Amygdala (tissue), 56 donors: ENCODE measurements at places on chromosomes 1 and 21.

GRCh38 chr1:228087771-228088251, 5.3 kb downstream of the ARF1 start:
- no peak for DNase-seq

GRCh38 chr1:33944846-33945245, 81.0 kb downstream of the HMGB4 start:
- DNase-seq, result no peak

GRCh38 chr1:222037720-222038119, 295.8 kb upstream of the DUSP10 start:
- DNase-seq, result no peak

DNA sequence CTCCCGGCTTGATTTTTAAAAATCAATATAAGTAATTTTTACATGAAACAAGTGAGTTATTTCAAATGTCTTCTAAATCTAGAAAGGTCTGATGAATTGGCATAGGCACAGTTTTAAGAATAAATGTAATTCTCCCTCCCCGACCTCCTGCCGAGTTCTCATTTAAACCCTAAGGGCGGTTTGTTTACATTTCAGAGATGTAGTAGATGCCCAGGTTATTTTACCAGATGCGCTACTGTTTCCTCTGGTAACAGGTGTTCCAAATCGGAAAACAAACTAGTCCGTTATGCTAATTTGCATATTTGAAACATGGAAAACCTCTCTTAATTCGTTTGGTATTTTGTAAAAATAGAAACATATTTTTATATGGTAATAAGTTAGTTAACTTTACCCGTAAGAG, 53.8 kb upstream of the CFAP126 start:
- no peak for DNase-seq

GRCh38 chr1:21854090-21854750, 42.2 kb downstream of the LDLRAD2 start:
- no peak for DNase-seq

DNA sequence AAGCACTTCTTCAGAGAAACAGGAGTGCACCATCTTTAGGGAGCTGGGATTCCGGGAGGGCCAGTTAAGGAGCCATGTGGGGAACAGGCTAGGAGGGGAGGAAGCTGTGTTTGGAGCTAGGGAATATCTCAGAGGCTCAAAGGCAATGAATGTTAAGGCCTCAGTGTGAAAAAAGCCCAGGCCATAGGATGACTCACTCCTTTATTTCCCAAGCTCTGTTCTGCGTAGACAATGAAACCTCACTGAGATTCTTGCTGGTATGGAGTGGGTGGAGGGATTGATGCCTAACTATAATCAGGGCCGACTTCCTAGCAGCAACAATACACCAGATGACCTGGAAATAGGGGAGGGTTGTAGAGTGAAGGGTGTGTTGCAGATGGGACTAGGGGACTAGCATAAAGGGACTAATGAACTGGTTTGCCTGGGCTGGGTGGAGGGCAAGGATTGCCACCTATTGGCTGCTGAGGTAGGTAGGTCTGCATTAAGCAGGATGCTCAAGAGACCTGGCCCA, 2.1 kb downstream of the GNAT2 start:
- DNase-seq, result no peak

DNA sequence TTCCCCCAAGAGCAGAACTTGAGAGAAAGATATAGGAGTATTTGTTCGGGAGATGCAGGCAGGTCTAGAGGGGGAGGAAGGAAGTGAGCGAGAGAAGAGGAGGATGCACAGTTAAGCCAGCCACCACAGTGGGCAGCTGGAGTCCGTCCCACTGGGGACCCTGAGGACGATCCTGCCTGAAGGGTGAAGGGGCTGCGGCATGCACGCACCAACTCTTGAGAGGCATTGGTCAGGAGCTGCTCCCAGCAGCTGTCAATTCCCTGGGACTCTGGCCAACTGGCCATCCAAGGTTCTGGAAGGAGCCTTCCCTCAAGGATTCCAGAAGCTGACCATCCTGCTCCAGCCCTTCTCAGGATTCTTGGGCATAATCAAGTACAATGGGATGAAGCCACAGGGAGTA, 246.9 kb downstream of the MATN1 start:
- DNase-seq, result no peak

DNA sequence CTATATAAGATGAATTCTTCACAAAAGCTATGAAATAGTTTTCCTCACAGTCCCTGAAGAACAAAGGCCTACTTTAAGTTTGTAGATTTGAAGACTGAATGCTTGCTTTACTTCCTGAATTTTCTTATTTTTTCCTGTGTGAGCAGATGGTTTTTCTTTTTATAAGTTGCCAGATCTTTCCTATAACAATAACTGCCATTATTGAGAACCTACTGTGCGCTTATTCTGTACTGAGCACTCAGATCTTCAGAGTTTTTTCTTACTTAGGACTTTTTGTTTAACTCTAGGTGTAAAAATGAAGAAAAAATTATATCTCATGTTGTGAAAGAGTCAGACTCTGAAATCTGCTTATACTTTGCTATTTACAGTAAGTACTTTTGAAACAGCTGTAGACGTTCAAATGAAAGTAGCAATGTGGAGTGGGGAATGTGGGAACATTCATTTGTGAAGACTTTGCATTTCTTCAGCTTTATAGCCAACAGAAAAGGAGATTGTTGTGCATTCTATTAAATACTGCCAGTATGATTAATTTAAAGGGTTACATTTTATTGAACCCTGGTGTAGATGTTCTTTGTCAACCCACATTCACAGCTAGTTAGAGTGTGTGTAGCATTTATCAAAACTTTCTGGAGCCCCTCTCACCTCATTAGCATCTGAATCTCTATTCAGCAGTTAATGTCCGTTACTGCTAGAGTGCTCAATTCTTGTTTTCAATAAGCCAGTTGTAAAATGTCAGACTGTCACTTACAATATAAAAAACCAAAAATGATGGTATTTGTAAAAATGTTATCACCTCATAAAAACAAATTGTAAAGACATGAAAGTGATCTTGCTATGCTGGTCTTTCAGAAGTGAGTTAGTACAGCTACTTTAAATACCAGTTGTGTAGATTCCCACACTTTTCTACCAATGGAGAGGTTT, 29.0 kb downstream of the NFIA start:
- DNase-seq, result no peak

DNA sequence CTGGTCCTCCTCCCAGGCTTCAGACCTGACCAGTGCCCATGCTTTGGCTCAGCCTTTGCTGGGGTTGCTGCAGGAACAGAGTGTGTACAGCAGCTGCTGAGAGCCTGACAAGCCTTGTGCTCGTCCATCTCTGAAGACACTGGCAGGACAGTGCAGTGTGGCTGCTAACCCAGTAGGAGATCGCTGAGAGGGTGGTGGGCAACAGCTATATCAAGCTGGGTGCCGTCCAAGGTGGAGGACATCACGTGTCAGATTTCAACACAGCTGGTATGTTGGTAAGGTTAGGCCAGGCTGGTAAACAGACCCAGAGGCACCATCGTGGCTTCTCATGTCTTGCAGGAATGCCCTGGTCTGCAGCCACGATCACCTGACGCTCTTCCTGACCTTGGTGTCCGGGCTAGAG, 17.9 kb upstream of the SLC25A34 start:
- no peak for DNase-seq

DNA sequence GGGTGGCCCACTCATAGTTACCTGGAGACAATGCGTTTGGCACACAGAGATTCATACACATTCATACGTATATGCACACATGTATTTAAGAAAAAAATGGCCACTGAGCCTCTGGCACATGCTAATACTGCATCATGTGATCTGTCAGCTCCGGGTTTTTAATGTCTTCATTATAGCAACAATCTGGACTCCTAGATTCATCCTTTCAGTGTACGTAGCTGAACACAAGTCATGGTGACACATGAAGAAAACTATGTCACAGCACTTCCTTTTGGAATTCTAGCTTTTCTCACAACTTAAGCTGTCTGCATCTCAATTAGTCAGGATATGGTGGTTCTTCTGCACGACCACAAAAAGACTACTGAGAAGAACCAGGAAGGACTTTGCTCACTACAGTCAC, 24.7 kb downstream of the HSF2BP start:
- DNase-seq, result no peak

GRCh38 chr1:156004843-156005584, 15.7 kb downstream of the SSR2 start:
- no peak for DNase-seq

DNA sequence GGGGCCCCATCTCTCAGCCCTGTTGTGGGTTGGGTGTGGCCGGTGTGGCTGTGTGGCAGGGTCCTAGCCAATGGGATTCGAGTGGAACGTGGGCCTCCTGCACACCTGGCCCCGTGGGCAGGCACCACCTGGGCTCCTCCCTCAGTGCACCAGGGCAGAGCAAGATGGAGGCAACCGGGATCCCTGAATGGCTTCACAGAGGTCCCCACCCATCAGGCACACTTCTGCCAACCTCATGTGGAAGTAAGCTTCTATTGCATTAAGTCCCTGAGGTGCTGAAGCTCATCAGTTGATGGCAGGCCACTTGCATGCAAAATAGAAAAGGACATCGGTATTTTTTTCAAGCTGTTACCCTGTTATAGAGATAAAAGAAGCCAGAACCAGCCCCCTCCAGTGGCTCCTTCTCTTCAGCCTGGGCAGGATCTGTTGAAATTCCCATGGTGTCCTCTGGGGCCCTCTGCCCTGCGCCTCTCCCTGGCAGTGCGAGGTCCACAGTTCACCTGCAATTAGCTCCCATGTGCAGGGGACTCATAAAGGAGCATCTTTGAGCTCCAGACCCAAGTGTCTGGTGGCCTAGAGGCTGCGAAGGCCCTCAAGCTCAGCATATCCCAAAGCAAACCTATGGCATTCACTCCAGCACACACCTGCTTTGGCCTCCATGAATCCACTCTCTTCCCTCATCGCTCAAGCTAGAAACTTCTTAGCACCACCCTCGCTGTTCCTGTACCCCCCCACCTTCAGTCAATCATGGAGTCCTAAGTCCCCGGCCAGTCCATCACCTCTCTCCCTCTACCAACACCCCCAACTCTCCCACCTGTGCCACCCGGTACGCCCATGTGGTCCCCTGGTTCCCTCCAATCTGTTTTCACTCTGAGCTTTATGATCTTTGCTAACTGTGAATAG, 2.1 kb upstream of the SLC45A1 start:
- no peak for DNase-seq

DNA sequence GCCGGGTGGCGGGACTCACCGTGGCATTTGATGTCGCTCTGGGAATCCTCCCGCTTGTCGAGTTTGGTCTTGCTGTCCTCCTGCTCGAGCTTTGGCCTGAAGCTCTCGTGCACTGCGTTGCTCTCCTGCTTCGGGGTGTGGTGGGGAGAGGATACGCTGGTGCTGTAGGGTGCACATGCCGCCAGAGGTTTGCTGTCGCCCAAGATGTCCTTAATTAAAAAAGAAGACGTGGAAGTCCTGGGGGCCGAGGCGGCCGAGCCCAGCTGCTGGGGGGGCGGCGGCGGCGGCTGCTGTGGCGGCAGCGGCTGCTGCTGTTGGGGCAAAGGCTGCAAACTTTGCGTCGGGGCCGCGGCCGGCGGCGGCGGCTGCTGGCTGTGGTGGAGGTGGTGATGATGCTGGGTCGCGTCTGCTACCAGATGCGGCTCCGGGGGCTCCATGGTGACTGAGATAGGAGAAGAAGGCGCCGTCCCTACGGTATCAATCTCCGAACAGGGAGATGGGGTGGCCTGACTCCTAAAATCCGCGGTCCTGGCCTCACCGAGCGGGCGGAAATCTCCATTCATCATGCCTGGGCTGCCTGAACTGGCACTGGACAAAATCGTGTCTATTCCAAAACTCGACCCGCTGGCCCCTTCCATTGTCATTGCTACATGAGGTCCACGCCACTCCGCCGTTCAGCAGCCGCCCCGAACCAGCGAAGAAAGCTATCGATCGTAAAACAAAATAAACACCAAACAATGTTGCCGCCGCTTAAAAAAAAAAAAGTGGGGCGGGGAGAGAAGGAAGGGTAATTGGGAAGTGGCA, at the start of gene BARHL2:
TSS of gene BARHL2 (minus strand) at position 751 of the 804 bp plus-strand sequence. CDS start at position 644, 107 bp downstream.
- no peak for DNase-seq

DNA sequence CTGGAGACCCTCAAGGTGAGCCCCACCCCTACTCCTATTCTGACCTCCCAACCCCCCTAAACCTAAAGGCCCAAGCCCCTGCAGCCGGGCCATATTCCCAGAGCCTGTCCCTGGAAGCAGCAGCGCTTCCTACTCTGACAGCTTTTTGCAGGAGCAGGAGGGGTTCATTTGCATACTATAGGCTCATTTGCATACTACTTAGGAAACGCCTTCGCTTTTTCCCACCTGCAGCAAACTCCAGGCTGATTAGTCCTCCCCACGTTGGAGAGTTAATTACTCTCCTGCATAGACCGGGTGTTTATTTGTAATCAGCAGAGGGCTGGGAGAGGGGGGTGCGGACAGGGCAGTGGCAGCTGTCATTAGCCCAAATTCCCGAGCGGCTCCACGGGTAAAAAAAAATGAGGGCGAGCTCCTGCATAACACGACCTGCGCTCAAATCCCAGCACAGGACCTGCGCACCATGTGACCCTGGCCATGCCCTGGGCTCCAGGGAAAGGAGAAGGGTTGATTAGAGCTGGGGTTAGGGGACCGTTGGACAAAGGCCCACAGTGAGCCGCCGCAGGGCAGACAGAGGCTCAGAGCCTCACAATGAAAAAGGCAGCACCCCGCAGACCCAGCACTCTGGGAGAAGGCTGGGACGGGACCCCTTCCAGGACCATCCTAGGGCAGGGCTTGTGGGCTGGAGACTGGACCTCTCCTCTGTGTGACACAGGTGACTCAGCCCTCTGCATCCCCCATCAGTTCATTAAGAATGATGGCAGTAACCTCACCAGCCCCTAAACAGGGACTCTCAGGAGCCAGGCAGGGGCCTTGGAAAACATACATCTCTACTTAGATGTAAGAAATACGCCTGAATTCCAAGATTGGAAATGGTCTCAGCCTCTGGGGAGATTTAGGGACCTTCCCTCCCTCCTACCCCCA, 9.9 kb upstream of the C1QA start:
- DNase-seq, result no peak

- DNase-seq, result no peak
Measured at GRCh38 chr1:111754984-111755330, 744 bp upstream of the DDX20 start.

DNA sequence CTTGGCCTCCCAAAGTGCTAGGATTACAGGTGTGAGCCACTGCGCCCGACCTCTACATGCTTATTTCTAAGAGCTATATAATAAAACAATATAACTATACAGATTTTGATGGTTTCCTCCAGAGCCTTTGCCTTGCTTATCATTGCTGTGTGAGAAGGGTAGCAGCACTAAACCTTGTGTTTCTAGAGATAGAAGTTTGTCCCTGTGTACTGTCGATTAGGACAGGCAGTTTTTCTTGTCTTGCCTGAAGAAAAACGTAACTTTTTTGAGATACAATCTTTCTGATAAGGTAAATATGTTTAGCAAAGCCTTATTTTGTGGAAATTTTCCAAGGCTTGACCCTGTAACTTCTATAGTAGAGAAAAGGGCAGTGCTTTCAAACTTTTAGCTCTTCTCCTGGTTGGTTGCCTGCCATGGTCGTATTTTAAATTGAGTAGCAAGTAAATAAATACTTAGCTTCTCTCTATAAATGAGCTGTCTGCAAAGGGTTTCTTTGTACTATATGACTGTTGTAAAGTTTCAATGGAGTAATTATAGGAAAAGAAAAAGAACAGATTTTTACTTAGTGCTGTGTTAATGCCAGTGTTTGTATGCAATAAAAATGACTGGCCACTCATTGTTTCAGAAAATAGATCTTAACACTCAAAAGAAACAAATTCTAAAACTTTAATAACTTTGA, 86.4 kb upstream of the CACYBP start:
- DNase-seq, result no peak

- no peak for DNase-seq
Measured at GRCh38 chr1:192002063-192002462, 156.2 kb upstream of the RGS18 start.
